Panc1 (cell line): ENCODE measurements at places on chromosomes 16 and 17. TPM values are rescaled to one million over a fixed set of nuclear protein-coding genes. Genes with fewer than 3 reads are reported as not detected.

Gene SLC25A39
- 138 TPM for total RNA-seq

DNA sequence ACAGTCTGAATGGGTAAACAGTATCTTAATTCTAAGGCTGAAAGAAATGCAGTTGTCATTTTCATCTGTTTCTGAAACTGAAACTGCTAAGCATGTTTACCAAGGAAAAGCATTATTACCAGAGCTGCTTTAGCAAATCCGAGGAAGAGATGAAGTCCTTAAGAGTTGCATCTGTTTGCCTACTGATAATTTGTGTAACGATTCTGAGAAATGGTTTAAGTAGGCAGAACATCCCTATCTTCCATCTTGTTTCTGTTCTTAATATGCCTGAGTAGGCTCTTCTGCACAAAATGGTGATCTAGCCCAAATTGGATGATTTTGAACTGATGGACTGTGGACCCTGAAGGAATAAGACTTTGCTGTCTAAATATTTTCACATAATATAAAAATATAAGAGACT lies 34.9 kb downstream of the NUP93 start:
- DNase-seq, result no peak

DNA sequence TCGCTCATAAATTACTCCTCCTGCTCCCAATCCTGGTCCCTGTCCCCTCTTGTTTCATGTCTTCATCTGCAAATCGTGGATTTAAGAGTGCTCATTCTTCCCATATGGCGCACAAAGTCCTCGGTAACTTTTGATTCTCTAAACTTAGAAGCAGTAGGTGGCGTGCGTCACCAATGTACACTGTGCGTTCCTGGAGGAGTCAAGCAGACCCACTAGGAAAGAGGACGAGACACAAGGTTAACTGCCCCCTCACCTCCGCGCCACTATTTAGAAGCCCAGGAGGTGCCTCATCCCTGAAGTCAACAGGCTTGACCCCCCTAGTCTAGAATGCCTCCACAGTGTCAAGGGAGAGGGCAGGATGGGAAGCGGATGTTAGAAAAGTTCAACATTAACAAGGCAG lies 2.9 kb downstream of the SLC13A5 start:
- no peak for DNase-seq

DNA sequence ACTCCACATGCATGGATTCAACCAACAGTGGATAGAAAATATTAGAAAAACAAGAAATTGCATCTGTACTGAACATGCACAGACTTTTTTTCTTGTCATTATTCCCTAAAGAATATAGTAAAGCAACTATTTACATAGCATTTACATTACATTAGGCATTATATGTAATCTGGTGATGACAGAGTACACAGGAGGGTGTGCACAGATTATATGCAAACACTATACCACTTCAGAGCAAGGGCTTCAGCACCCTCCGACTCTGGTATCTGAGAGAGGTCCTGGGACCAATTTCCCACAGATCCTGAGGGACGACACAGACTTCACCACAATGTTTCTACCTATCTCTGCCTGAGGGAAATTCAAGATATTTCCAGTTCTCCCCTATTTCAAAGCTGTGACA lies 25.3 kb upstream of the KCTD5 start:
- DNase-seq, result no peak

DNA sequence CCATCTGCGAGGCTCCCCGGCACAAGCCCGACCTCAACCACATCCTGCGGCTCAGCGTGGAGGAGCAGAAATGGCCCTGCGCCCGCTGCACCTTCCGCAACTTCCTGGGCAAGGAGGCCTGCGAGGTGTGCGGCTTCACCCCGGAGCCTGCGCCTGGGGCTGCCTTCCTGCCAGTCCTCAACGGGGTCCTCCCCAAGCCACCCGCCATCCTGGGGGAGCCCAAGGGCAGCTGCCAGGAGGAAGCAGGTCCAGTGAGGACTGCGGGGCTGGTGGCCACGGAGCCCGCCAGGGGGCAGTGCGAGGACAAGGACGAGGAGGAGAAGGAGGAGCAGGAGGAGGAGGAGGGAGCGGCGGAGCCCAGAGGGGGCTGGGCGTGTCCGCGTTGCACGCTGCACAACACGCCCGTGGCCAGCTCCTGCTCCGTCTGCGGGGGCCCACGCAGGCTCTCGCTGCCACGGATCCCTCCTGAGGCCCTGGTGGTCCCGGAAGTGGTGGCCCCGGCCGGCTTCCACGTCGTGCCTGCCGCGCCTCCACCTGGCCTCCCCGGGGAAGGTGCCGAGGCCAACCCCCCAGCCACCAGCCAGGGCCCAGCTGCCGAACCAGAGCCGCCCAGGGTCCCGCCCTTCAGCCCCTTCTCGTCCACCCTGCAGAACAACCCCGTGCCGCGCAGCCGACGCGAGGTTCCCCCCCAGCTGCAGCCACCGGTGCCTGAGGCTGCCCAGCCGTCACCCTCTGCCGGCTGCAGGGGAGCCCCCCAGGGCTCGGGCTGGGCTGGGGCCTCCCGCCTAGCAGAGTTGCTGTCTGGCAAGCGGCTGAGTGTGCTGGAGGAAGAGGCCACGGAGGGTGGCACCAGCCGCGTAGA lies 13.1 kb upstream of the PRR35 start:
- DNase-seq, result no peak

Gene PLLP
- 0.72 TPM for total RNA-seq

DNA sequence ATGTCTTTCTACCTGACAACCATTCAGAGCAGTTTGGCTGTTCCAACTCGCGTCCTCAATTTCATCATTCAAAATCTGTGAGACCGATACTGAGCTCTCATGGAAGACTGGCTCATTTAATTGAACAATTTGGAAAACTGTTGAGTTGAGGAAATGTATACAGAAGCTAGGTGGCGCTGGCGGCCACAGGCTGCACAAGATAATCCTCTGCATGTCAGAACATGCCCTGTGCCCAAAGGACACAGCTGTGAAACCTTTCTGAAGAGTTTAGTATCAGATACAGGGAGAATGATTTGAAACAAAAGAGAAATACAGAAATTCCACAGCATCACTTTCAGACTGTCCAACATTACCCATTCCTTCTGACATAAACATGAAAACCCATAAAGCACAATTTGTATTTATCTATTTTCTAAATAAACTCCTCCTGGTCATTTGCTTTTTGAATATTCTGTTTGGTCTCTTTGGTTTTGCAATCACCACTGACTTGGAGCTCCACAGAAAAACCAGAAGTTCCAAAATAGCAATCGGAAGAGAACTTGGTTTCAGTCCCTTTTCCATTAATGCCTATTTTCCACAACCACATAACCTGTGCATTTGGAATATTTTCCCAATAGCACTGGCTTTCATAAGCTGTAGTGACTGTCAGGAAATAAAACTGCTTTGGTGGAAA lies 192.8 kb downstream of the MAP2K6 start:
- DNase-seq, result no peak

Gene PRAC2
- not detected for total RNA-seq

GRCh38 chr17:3221850-3222249 lies 14.4 kb downstream of the OR1A1 start:
- DNase-seq, result no peak

Gene HOXB13
- 8.1 TPM for total RNA-seq

DNA sequence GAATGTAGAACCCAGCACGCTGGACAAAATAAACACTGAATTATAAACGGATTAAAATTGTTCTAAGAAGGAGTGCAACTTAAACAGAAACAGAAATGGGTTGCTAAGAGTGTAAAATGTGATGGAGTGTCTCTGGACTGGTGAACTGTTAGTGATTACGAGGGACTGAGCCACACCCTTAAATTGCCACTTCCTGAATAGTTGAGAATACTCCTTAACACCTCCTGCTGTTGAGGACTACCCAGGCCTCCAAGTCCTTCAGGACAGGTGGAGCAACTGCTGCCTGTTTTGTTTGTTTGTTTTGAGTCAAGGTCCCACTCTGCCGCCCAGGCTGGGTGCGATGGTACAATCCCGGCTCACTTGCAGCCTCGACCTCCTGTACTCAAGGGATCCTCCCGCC lies 25.8 kb upstream of the IRF8 start:
- DNase-seq, result no peak

DNA sequence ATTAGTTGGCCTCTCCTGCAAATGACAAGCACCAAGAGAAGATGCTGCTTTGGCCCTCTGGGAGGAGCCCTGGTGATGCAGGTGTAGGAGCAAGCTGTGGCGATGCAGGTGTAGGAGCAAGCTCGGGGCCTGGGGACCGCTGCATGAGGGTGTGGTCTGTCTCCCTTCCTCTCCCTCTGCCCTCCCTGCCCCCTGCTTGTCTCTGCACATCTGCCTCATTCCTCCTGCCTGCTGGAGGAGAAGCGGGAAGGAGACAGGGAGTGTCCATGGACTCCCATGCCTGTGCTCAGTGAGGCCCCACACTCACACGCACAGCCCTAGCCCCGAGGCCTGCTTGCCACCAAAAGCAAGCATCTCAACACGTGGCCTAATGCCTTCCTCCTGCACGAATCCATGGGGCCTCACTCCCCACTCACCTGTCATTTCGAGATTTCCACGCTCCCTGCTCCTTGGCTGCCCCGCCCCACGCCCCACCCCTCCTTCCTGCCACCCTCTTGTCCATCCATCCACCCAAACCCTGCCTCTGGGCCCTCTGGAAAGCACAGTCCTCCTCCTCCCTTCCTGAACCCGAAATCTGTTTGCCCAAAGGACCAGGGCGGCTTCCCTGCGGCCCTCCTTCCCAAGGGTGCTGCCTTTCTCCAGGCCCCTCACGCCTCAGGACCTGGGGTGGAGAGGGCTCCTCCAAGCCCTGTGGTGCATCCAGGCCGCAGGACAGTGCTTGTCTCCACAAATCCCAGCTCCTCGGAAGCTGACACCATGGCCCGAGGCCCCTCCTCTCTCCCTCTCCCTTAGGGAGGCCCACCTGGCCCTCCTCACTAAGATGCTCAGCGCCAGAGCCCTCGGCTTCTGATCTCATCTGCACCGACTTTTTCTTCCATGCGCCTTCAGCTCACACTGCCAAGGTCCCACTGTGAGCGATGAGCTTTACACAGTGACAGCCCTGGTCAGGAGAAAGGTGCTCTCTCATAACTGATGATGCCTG lies 11.8 kb upstream of the ALDH3A1 start:
- no peak for DNase-seq

DNA sequence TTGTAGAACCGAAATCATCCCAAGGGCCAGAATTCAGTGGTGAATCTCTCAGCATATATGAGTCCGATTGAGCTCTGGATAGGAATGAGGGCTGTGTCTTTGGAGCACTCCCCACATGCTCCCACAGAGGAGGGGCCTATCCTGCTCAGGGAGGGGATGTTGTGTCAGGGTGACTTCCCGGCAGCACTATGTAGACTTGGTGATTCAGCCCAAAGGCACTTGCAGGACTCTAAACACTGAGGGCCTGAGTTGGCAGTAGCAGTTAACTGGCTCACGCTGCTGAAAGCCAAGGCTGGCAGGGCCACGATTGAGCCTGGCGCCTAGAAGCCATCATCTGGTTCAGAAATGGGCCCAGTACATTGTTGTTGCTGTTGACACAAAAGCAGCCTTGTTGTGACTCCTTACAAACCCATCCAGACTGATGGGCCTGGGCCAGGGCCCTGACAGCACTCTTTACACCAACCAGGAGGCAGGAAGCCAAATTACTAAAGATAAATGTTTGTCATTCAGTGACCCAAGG lies 31.9 kb downstream of the NMT1 start:
- peak; percentile 60 for DNase-seq

- DNase-seq, result no peak
Measured at GRCh38 chr17:81999976-82000802, 22.5 kb downstream of the CENPX start.

Gene KRTAP9-2
- not detected for total RNA-seq

- no peak for DNase-seq
Measured at GRCh38 chr16:82700541-82701235, 73.9 kb downstream of the CDH13 start.

DNA sequence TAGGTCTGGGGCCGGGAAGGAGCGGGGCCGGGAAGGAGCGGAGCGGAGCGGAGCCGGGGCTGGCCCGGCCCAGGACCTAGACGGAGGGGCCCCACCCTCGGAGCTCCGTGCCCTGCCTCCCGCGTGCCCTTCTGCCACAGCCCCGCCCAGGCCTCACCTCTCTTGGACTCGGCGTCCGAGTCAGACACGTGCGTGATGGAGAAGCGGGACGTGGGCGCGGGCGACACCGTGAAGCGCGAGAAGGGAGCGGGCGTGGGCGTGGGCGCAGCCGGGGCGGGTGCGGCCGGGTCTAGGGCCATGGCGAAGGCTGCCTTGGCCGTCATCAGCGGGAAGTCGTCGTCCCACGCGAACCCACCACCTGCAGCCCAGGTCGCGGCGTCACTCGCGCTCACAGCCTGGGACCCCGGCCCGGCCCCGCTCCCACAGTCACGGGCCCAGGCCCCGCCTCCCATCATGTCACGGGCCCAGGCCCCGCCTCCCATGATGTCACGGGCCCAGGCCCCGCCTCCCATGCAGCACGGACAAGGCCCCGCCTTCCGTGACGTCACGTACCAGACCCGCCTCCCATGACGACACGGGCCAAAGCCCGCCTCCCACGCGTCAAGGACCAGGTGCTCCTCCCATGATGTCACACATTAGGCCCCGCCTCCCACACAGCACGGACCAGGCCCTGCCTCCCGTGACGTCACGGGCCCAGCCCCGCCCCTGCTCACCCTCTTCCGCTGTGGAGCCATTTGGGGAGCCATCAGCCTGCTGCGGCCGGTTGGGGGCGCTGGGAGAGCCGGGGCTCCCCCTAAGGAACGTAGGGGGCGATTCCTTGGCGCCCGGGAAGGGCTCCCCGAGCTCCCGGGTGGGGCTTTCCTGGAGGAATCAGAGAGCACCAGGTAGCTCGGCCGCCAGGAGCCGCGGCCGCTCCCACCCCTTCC lies 45.8 kb upstream of the PVALEF start:
- DNase-seq, result peak; percentile 78

GRCh38 chr17:62791235-62791734 lies 16.8 kb downstream of the MARCHF10 start:
- DNase-seq, result peak; percentile 45

DNA sequence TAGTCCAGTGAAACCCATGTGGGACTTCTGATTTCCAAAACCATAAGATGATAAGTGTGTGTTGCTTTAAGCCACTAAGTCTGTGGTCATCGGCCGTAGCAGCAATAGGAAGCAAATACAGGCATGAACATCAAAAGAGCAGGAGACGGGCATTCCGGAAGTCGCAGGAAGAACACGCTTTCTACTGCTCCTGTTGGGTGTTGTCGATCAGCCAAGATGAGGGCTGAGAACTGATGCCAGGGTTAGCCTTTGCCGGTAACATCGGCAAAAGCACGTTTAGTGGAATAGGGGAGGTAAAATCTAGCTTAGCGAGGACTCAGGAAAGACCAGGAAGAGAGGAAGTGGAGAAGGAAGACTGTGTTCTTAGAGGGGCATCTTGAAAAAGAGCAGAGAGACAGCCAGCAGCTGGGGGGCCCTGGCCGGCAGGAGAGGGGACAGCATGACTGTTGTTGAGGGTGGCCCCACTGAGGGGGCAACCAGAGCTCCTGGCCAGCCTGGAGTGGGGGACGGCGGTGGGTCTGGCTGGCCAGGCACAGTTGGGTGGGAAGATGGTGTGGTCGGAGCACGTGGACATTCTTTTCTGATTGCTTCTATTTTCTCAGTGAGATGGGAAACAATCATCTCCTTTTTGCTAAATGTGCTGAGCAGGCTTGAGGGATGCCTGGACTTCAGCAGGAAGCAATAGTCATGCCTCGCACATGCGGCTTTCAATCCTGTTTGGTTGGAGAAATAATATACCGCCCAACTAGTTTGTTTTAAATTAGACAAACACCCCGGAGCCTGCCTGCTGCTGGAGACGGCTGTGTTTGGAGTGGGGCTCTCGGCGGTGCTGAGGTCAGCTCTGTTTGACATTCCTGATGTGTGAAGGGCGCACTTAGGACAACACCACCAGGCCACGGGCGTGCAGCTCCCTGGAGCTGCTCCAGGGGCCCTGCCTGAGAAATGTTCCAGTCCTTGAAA lies 109.9 kb downstream of the METRNL start:
- DNase-seq, result no peak

Gene AATK
- 3.7 TPM for total RNA-seq

- no peak for DNase-seq
Measured at GRCh38 chr17:46028374-46028773, 29.3 kb downstream of the STH start.
